ENCODE measurements at places on chromosomes 1 and 21. TPM values are rescaled to one million over a fixed set of nuclear protein-coding genes. Genes with fewer than 3 reads are reported as not detected.

The S100A2 gene
- total RNA-seq, result 7.0 TPM

The TAS1R1 gene
- total RNA-seq, result not detected

The VWA5B1 gene
- not detected for total RNA-seq

- no peaks in the 10 kb centered on the region for H3K4me1 ChIP-seq
- no peaks in the 10 kb centered on the region for H3K27me3 ChIP-seq
- H3K4me3 ChIP-seq, result no peak overlapping the region
- H3K36me3 ChIP-seq, result no peaks in the 10 kb centered on the region
- no peak overlapping the region for H3K27ac ChIP-seq
These were observed 407.4 kb downstream of the PLA2G4A start for GRCh38 chr1:187236199-187236598.

DNA sequence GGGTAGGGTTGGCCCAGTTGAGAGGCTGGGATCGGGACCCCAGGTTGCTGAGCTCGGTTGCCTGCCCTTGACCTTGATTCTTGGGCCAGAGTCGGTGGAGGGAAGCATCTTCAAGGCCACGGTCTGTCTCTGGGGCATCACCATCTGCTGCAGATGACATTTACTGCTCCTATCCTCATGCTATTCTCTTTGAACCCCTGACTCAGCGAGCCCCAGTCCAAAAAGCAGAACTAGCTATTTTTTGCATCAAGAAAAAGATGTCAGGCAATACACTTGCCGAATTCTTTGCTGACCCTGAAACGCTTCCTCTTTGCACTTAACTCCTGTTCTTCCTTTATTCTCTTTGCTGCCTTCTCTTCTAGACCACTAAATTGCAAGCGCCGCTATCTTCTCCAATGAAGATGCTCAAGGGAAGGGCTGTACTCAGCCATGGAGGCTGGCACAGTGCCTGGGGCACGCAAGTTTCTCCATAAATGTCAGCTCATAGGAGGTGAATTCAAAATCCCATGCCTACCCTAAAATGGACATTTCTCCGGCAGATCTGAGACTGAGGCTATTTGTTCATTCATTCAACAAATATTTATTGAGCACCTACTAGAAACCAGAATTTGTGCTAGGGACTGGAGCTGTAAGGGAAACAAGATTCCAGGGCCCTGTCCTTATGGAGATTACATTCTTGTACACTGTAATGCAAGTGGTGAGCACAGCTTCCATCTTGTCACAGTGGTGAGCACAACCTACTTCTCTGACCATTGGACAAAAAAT is 20.5 kb upstream of the CAPZB start:
- no peaks in the 10 kb centered on the region for H3K27me3 ChIP-seq
- H3K27ac ChIP-seq, result no peak overlapping the region
- no peak overlapping the region for H3K4me3 ChIP-seq
- DNase-seq, result no peak
- peaks cover 26% of the 10 kb centered on the region for H3K4me1 ChIP-seq

GRCh38 chr1:15422871-15423270 is 13.2 kb downstream of the EFHD2 start:
- H3K27me3 ChIP-seq, result no peaks in the 10 kb centered on the region
- no peak overlapping the region for H3K4me3 ChIP-seq
- DNase-seq, result no peak
- no peak overlapping the region for H3K27ac ChIP-seq
- H3K4me1 ChIP-seq, result peaks cover 16% of the 10 kb centered on the region
- peaks cover 13% of the 10 kb centered on the region for H3K36me3 ChIP-seq

DNA sequence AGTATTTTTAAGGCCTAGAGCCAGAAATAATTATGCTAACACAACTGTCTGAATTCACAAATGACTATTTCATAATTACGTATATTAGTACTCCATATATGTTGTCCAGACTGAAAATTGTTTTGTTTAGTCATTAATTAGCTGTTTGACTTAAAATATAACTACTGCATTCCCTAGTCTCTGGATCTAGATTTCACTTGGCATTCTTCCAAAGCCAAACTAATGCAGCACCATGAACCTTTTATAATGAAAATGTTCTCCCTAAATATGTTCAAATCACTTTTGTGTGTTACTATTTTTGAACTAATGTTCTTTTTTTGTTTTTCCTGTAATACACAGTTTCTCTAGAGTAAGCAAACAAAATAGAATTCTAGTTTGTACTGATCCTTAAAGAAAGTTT is 46.1 kb downstream of the CAMTA1 start:
- peaks cover 4% of the 10 kb centered on the region for H3K4me1 ChIP-seq
- no peak for DNase-seq
- no peak overlapping the region for H3K4me3 ChIP-seq
- no peak overlapping the region for H3K27ac ChIP-seq

DNA sequence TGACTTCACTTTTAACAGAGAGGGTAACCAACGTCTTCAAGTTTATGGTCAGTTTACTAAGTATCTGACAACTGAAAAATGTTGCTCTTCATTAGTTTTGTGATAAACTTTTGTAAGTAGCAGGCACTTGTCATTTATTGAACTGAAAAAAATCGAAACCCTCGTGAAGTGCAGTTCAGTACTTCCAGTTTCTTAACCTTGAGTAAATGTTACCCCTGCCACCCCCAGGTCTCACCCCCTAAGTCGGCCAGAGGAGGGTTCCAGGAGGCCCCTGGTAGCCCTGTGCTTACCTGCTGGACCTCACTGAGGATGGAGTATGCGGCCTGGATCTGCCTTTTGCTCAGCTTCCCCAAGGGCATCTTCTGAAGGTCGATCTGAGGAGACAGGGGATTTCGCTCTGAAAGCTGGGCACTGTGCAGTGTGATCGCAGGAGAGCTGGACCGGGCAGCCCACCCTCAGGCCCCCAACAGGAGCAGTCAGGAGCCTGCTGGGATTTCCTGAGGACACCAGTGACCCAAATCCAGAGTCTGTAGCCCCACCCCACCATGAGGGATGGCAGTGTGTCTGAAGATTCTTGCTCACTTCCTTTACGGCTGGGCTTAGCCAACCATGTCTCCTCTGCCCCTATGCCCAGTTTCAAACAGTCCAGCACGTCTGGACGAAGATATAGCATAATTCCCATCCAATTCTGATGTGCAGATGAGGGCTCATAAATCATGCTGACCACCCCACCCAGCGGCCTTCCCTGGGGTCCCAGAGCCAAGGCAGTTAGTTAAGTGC is 37.6 kb downstream of the PARP1 start:
- no peak for DNase-seq
- no peak overlapping the region for H3K4me3 ChIP-seq
- no peaks in the 10 kb centered on the region for H3K27me3 ChIP-seq
- H3K4me1 ChIP-seq, result no peaks in the 10 kb centered on the region

DNA sequence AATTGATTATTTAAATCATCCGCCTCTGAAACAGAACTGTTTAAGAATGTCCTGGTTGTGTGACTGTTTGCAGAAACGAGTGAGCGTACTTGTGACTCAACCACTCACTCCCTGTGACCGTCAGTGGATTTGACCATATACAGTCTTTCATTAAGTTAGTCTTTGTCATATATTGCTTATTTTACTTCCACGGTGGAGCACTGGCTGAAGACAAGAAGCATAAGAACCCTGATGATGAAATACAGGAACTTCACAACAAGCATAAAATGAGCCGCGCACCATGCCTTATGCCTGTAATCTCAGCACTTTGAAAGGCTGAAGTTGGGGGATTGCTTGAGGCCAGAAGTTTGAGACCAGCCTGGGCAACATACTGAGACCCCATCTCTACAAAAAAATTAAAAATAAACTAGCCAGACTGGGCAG is 194.0 kb downstream of the TOMM20 start:
- H3K36me3 ChIP-seq, result no peaks in the 10 kb centered on the region
- peaks cover 52% of the 10 kb centered on the region for H3K4me1 ChIP-seq
- peak overlapping the region; percentile 58 for H3K27ac ChIP-seq
- no peak overlapping the region for H3K4me3 ChIP-seq

DNA sequence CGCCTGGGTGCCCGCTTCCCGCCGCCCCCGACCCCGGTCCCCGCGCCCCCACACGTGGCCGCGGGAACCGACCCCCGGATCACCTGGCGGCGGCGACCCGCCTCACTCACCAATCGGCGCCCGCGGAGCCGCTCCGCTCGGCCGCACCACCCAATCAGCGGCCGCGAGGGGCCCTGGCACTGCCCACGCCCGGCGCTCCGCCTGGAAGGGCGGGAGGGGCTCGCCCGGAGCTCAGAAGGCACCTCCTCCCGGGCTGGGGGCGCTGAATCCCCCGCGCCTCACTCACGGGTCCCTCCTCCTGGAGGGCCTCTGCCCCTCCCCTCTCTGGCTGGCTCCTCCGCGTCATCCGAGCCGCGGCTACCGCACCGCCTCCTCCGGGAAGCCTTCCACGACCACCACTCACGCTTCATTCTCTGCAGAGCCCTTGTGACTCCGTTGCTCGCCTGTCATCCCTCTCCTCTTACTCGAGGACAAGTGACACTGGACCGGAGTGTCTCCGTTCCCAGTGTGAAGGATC is 374 bp downstream of the SH2D5 start:
- peak overlapping the region; percentile 74 for H3K4me3 ChIP-seq
- H3K27ac ChIP-seq, result peak overlapping the region; percentile 43
- H3K4me1 ChIP-seq, result peaks cover 17% of the 10 kb centered on the region
- DNase-seq, result peak; percentile 71

All from activated CD4-positive, alpha-beta T cell treated with anti-CD3 and anti-CD28 coated beads for 36 hours (primary cell).